ENCODE measurements at places on chromosomes 7 and 10.

GRCh38 chr7:107118109-107118900 lies 50.5 kb upstream of the HBP1 start:
- DNase-seq = no peak
- H3K4me1 ChIP-seq = no peaks in the 10 kb centered on the region
- no peak overlapping the region for H3K27ac ChIP-seq
- no peaks in the 10 kb centered on the region for H3K36me3 ChIP-seq
- no peak overlapping the region for H3K4me3 ChIP-seq

DNA sequence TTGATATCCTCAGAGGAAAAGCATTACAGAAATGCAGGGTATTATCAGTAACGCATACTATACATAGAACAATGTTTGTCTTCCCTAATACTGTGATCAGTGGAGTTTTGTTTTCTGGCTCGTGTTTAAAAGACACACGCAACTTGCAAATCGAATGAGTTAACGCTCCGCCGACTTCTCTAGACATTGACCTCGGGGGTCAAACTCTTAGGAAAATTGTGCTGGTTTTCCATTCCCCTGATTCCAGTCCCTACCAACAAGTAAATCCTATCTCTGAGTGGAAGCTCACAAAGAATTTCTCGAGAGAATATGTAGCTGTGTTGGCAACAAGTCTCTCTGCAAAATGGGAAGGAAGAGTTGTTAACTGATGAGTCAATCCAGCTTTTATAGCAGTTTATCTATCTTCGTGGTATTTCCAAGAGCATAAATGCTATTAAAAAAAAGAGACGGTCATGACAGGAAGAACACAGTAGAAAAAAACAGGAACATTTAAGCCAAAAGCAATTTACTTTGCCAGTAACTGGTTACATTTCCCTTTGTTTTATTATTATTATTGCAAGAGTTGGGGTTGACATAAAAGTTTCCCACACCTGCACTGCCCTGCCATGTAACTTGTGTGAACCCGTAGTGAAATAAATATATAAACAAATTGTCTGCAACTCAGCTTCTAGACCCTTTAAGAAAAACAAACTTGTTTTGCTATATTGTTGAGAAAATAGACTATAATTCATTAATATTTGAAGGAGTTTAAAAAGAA lies 144.4 kb downstream of the ARID5B start:
- no peak for DNase-seq
- H3K27me3 ChIP-seq = no peaks in the 10 kb centered on the region
- peak overlapping the region; percentile 77 for H3K27ac ChIP-seq
- H3K4me1 ChIP-seq = peaks cover 67% of the 10 kb centered on the region
- H3K36me3 ChIP-seq = no peaks in the 10 kb centered on the region

DNA sequence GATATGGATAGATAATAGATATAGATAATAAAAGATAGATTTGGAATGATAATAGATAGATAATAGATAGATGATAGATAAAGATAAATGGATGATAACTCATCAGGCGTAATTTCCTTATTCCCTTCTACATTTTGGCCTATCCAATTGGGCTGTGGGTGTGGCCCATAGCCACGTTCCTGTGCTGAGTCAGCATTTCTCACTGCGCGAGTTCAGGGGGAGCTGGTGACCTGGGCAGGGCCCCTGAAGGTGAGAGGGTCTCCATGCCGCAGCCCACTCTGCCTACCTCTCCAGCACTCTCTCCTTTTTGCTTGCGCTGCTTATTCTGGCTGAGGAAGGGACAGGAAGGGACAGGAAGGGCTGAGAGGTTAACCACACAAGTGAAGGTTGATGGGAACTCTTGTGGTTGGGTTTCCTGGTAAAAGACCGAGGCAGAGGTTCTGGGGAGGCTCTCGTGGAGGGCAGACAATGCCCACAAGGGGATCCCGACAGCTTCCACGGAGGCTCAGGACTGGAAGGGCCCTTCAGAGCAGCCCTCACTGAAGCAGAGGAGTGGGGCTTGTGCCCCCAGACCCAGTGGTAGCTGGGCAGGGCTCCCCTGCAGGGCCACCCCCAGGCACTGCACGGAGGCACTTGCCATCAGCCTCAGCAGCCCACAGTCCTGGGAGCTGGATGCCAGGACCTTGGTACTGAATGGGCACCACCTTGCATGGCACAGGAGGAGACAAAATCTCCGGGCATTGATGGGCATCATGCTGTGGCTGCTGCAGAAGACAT lies 247.3 kb upstream of the PITRM1 start:
- no peak overlapping the region for H3K27ac ChIP-seq
- H3K4me3 ChIP-seq = no peak overlapping the region
- peaks cover 7% of the 10 kb centered on the region for H3K4me1 ChIP-seq
- no peaks in the 10 kb centered on the region for H3K27me3 ChIP-seq
- DNase-seq = no peak
- no peaks in the 10 kb centered on the region for H3K36me3 ChIP-seq

DNA sequence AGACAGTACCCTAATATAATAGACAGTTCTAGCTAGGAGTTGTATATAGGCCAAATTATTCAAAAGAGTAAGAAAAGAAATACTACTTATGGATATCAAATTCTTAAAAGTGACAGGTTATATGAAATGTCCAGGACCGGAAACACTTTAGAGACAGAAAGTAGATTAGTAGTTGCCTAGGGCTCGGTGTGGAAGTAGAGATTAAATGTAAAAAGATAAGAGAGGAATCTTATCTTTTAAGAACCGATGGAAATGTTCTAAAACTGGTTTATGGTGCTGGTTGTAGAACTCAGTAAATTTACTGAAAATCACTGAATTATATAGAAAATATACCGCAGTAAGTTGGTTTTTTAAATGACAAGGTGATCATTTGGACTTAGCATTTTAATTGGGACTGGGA lies 147.5 kb upstream of the ASAH2 start:
- no peaks in the 10 kb centered on the region for H3K36me3 ChIP-seq
- H3K4me3 ChIP-seq = no peak overlapping the region
- peaks cover 22% of the 10 kb centered on the region for H3K4me1 ChIP-seq
- DNase-seq = no peak
- H3K27ac ChIP-seq = no peak overlapping the region

- no peaks in the 10 kb centered on the region for H3K27me3 ChIP-seq
- H3K4me1 ChIP-seq = no peaks in the 10 kb centered on the region
- H3K27ac ChIP-seq = no peak overlapping the region
- H3K36me3 ChIP-seq = peaks cover 66% of the 10 kb centered on the region
- H3K4me3 ChIP-seq = no peak overlapping the region
Observed at GRCh38 chr7:149005427-149006344, 22.6 kb downstream of the PDIA4 start.

GRCh38 chr10:79111846-79112614 lies 43.3 kb downstream of the ZMIZ1 start:
- no peak overlapping the region for H3K27ac ChIP-seq
- no peak for DNase-seq
- H3K4me3 ChIP-seq = no peak overlapping the region

- H3K27ac ChIP-seq = no peak overlapping the region
- H3K4me1 ChIP-seq = no peaks in the 10 kb centered on the region
- no peak for DNase-seq
- H3K27me3 ChIP-seq = peaks cover 3% of the 10 kb centered on the region
- H3K36me3 ChIP-seq = no peaks in the 10 kb centered on the region
Observed at GRCh38 chr10:77348082-77348481, 289.5 kb downstream of the KCNMA1 start.

- H3K27me3 ChIP-seq = no peaks in the 10 kb centered on the region
- no peaks in the 10 kb centered on the region for H3K36me3 ChIP-seq
- no peak for DNase-seq
- H3K4me3 ChIP-seq = no peak overlapping the region
Observed at GRCh38 chr10:43772171-43772570, 123.5 kb upstream of the ZNF32 start.

DNA sequence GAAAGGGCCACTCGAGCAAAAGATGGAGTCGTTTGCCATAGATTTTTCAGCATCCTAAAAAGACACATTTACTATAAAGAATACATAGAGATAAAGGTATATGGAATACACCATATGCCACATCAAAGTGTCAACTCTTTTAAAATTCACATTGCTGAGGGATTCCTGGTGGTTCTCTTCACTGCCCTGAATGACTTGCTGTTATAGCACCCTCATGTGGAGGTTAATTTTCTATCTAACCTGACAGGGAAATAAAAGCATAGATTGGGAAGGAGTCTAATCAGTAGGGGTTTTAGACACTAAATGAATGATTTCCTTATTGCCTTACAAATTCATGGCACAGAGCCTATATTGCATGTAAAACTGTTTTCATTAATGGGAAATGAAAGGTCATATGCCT lies 25.9 kb downstream of the DNAH11 start:
- H3K4me3 ChIP-seq = no peak overlapping the region
- H3K4me1 ChIP-seq = no peaks in the 10 kb centered on the region
- no peaks in the 10 kb centered on the region for H3K36me3 ChIP-seq

DNA sequence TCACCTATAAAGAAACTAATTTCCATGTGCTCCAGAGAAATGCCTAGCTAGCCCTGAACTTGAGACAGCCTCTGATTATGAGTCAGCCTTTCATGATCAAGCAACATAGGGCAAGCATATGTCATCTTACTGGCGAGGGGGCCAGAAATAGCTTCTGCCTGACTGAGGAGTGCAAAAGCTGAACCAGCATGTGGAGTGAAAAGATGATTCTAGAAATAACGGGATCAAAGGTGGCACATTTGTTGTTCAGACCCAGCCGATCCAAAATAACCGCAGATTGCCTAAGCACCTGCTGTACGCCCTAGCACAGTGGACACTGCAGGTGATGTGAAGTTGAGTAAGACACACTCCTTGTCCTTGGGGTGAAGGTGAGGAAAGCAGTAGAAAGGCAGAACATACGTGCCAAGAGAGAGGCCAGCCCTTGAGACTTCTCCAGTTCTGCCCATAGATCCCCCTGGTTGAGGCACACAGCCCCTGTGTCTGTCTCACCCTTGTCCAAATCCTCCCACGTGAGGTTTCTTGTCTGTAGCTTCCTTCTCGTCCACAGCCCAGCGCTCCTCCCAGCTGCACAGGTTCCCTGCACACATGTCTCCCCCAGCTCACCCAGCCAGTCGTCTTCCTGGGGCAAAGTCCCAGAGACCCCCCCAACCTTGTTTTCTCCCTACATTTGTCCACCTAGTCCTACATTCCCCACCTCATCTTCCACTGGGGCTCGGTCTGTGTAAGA lies 2.8 kb upstream of the BCL7B start:
- H3K4me3 ChIP-seq = no peak overlapping the region
- DNase-seq = no peak
- H3K36me3 ChIP-seq = no peaks in the 10 kb centered on the region
- H3K27ac ChIP-seq = no peak overlapping the region
- no peaks in the 10 kb centered on the region for H3K27me3 ChIP-seq

GRCh38 chr7:29565224-29565630 lies 1.6 kb downstream of the PRR15 start:
- H3K27me3 ChIP-seq = no peaks in the 10 kb centered on the region
- no peak for DNase-seq
- H3K4me1 ChIP-seq = no peaks in the 10 kb centered on the region
- H3K4me3 ChIP-seq = no peak overlapping the region

DNA sequence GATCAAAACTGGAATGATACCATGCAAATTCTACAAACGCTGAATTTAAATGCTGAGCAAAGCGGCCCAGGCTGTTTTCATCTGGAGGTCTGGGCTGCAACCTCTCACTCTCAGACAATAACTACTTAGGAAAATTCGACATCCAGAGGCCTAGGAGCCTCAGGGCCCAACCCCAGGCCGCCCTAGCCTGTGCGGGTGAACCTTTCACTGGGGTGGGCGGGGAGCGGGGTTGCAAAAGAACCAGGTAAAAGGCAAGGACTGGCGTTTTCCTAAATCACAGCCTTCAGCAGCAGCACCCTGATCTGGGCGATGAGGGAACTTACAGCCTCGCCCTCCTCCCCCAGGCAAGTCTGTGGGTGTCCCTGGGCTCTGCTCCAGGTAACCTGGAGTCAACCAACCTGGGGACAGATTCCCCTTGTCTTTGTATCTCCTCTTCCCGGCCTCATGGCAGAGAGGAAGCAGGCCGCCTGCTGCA lies 33.4 kb downstream of the CALML5 start:
- H3K4me1 ChIP-seq = no peaks in the 10 kb centered on the region
- H3K4me3 ChIP-seq = no peak overlapping the region
- no peaks in the 10 kb centered on the region for H3K36me3 ChIP-seq
- no peak overlapping the region for H3K27ac ChIP-seq
- no peaks in the 10 kb centered on the region for H3K27me3 ChIP-seq
- DNase-seq = no peak

- DNase-seq = no peak
- H3K4me3 ChIP-seq = no peak overlapping the region
- no peak overlapping the region for H3K27ac ChIP-seq
- H3K4me1 ChIP-seq = no peaks in the 10 kb centered on the region
Observed at GRCh38 chr7:4416396-4417056, 265.6 kb upstream of the FOXK1 start.

DNA sequence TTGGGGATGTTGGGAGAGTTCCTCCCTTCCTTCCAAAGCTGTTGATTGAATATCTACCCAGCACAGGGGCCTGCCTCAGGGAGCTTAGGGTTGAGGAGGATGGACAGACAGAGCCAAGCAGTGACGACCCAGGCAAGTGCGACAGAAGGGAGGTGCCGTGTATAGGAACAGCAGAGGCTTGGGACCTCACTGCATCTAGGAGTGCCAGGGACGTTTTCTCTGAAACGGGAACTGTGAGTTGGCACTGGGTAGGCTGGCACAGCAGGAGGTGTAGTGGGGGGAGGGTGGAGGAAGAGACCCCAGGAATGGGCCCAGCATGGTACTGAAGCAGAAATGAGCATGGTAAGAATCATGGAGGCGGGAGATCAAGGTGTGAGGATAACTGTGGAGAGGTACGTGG lies 55.3 kb upstream of the MGMT start:
- H3K4me3 ChIP-seq = no peak overlapping the region
- no peaks in the 10 kb centered on the region for H3K4me1 ChIP-seq
- H3K27ac ChIP-seq = no peak overlapping the region
- H3K27me3 ChIP-seq = no peaks in the 10 kb centered on the region

DNA sequence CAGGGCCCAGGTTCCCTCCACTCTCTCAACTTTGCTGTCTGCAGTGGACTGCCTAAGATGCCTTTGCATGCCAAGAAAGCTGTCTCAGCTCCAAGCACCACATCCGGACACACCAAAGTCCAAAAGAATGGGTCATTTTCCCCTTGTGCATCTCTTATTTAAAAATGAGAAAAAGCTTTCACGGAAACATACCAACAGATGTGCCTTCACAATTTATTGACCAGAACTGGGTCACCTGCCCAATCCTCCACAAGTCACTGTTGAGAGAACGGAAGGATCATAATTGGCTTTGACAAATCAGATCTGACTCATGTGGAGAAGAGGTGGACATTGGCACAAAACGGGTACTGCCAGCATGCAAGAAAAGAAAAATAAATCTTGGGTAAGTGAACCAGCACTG lies 258.3 kb downstream of the SNX13 start:
- H3K27me3 ChIP-seq = no peaks in the 10 kb centered on the region
- no peaks in the 10 kb centered on the region for H3K36me3 ChIP-seq
- no peak overlapping the region for H3K4me3 ChIP-seq
- H3K4me1 ChIP-seq = no peaks in the 10 kb centered on the region
- H3K27ac ChIP-seq = no peak overlapping the region

DNA sequence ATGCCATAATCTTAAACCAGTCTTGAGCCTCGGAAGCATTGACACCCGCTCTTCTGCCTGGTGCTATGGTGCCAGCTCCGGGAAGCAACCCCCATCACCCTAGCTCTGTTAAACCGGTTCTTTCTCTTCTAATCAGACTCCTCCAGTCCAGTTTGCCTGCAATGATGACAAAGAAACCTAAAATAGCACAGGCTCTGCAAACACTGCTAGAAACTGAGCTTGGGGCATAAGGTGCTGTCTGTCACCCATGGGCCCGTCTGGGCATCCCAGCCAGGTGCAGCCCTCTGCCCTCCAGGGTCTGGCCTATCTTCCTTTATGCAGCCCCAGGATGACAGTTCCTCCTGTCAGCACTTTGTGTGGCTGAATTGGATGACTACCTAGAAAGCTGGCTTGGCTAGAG lies 14.2 kb upstream of the CAMK2G start:
- no peak for DNase-seq
- H3K4me3 ChIP-seq = no peak overlapping the region
- H3K27me3 ChIP-seq = no peaks in the 10 kb centered on the region

Data from naive thymus-derived CD4-positive, alpha-beta T cell (primary cell).